ENCODE measurements at places on chromosomes 16 and 17.

GRCh38 chr17:13395862-13396261 lies 205.9 kb downstream of the HS3ST3A1 start:
- no peak for DNase-seq

- no peak for DNase-seq
These were observed 6.5 kb upstream of the ZNF778 start for GRCh38 chr16:89210904-89211515.

- DNase-seq = no peak
These were observed 12.9 kb downstream of the KRT39 start for GRCh38 chr17:40953881-40954280.

GRCh38 chr16:26987597-26988010 lies 79.1 kb upstream of the C16orf82 start:
- DNase-seq = no peak

DNA sequence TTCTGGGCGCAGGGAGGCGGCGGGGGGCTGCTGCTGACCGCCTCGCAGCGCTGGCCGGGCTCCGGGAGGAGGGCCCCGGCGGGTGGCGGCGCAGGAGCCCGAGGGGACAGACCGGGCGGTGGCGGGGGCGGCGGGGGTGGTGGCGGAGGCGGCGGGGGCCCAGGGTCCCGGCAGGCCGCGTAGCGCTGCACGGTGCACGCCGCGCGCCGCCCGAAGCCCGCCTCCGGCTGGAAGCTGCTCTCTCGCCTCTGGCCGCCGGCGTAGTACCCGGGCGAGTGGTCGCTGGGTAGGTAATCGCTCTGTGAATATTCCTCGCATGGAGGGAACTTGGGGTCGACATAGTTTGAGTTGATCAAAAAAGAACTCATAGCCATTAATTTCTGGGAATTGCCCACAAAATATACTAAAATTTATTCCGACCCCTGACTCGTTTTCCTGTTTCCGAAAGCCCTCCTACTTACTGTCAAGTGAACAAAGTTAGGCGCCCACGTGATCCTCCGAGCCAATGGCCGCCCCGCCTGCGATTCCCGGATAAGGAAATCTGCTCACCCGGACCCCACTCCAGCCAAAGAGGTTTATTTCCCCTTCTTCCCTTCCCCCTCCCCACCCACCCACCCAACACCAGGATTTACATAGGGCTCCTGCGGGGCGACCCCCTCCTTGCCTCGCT lies at the start of gene HOXB4:
HOXB4 (minus strand) TSS at position 405 of the 670 bp plus-strand sequence; CDS start at position 374, 31 bp downstream.
- DNase-seq = no peak

DNA sequence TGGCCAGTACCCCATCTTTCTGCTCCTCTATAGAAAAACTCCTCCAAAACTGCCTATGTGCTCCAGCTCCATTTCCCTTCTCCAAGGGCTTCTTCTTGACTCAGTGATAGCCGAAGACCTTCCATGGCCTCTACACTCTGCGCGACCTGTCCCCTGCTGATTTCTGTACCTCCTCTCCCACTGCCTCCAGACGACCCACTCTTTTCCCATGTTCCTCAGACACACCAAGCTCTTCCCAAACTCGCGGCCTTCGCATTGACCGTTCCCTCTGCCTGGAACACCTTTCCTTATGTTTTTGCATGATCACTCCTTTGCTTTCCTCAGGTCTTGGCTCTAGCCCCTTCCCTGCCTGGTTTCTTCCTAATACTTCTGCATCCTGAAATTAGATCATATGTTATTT lies 255.6 kb upstream of the SDK2 start:
- no peak for DNase-seq

DNA sequence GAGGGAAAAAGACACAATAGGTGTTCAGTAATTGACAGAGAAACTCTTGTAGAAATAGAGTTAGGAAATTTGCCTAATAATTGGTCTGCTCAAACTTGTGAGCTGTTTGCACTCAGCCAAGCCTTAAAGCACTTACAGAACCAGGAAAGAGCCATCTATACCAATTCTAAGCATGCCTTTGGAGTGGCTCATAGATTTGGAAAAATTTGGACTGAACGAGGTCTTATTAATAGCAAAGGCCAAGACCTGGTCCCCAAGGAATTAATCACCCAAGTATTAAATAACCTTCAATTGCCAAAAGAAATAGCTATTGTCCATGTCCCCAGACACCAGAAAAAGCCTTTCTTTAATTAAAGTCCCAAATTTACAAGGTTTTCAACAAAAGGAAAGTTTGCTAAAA lies 90.3 kb downstream of the EMP2 start:
- no peak for DNase-seq

- DNase-seq = no peak
These were observed 2.5 kb downstream of the KRT33A start for GRCh38 chr17:41347869-41348760.

DNA sequence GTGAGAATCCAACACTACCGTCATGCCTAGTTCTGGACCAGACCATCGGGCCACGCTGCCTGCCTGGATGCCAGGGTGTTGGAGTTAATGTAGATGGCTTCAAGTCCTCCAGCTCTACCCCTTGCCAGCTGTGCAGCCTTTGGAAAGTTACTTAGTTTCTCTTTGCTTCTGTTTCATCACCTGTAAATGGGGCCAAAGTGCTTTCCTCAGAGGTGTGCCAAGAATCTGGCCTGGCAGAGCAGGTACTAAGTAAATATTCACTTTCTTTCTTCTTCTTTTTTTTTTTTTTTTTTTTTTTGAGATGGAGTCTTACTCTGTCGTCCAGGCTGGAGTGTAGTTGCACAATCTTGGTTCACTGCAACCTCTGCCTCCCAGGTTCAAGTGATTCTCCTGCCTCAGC lies 159.5 kb upstream of the RPL38 start:
- no peak for DNase-seq

DNA sequence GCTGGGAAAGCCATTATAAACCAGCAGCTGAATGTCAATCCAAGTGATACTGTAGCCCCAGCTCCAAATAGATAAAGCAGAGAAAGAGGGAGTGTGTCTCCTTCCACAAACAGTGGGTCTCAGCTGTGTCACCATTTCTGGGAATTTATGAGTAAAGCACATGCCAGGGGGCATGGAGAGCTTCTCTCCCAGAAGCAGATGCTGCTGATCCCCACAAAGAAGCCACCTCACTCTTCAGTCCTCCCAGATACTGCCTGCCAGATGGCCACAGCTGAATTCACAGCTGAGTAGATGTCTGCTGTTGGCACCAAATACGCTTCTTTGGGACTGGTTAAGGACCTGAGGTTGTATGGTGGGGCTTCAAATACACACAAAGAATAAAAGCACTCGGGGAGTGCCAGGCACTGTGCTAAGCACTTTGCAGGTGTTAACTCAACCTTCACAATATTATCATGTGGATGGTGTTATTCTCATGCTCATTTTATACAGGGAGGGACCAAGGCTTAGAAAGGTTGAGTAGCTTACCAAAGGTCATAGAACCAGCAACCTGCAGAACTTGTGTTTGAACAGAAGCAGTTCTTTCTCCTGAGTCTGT lies 298.3 kb downstream of the CDH11 start:
- DNase-seq = no peak

DNA sequence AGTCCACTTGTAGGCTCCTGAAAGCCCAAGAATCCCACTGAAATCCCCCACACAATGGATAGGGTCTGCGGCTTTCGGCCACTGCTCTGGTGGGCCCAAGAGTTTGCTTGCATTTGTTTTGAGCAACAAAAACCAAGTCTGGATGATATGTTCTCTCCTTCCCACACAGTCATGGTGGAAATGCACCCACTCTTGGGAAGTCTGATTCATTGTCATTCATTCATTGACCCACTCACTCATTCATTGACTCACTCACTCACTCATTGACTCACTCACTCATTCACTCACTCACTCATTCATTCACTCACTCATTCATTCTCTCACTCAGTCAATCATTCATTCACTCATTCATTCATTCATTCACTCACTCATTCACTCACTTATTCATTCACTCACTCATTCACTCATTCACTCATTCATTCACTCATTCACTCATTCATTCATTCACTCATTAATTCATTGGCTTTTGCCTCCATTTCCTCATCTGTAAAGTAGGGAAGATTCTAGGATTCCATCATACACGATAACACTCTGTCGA lies 2.2 kb upstream of the CA5A start:
- no peak for DNase-seq

- DNase-seq = no peak
These were observed 91.0 kb upstream of the CBX4 start for GRCh38 chr17:79930062-79930876.

- DNase-seq = no peak
These were observed 43.6 kb downstream of the SOCS3 start for GRCh38 chr17:78316115-78316866.

DNA sequence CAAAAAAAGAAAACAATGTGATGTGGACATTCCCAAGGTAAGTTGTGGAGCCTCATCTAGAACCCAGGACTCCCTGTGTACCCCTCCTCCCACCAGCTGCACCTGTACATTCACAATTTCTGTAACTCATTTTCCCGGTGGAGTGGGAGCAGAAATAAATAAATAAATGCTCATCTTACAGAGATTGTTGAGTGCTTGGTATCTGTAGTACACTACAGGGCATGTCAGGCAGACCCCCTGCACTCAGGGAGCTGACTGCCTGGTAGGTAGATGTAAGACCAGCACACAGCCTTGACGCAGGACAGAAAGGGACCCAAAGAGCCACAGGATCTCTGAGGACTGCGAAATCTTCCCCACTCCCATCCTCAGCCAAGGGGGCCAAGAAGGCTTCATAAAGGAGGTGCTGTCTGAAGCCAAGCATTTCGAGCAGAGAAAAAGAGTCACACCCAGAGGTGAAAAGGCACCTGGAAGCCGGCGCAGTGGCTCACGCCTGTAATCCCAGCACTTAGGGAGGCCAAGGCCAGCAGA lies 6.5 kb downstream of the EIF1 start:
- DNase-seq = no peak

DNA sequence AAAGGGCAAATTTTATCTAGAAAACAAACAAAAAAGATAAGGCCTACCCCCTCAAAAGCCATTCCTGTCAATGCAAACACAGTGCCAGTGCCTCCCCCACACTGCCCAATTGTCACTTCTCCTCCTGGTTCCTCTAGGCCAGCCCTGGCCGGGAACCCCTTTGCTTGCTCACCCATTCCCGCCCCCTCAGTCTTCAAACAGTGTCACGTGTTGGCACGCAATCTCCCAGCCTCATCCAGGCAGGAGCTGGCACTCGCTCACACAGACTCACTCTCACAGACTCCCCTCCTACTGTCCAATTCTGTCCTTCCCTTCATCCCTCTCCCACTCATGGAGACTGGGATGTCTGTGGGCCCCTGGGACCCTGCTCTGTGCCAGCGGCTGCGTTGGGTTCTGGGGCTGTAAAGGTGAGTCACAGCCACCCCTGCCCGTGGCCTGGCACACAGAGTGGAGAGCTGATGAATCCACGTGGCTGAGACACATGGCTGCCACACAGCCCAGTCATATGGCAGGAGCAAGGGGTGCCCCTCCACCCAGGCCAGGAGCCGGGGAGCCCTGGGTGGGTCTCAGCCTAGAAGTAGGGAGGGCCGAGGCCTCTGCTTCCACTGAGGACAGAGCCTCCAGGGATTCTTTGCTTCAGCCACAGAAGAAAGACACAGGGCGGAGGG lies 54.8 kb downstream of the VAC14 start:
- no peak for DNase-seq

GRCh38 chr17:63116967-63117830 lies 151.2 kb downstream of the TANC2 start:
- no peak for DNase-seq
